ENCODE measurements at places on chromosomes 4 and X. TPM values are rescaled to one million over a fixed set of nuclear protein-coding genes. Genes with fewer than 3 reads are reported as not detected.

The USP26 gene
- not detected for total RNA-seq

The TMPRSS11F gene
- not detected for total RNA-seq

The NWD2 gene
- not detected for total RNA-seq

The C1QTNF7 gene
- not detected for total RNA-seq

The USP51 gene
- total RNA-seq = 1.3 TPM

The LRIT3 gene
- not detected for total RNA-seq

The NR3C2 gene
- total RNA-seq = 0.17 TPM

The GAGE1 gene
- total RNA-seq = not detected

The TLR8 gene
- not detected for total RNA-seq

The BANK1 gene
- total RNA-seq = not detected

The F11 gene
- not detected for total RNA-seq

The STPG2 gene
- total RNA-seq = not detected

The FGF5 gene
- total RNA-seq = 529 TPM

The SMIM10 gene
- total RNA-seq = 5.7 TPM

The IGFBP7 gene
- total RNA-seq = 506 TPM

The EVC2 gene
- 3.2 TPM for total RNA-seq

The ADH1C gene
- total RNA-seq = not detected

Data from HFFc6 (cell line).